ENCODE measurements at places on chromosomes 16 and 17.
A peak's percentile ranks its signal among the peaks of the same experiment; 100 is the strongest.

GRCh38 chr17:67258821-67259468 is 13.9 kb upstream of the HELZ start:
- no peak for DNase-seq

DNA sequence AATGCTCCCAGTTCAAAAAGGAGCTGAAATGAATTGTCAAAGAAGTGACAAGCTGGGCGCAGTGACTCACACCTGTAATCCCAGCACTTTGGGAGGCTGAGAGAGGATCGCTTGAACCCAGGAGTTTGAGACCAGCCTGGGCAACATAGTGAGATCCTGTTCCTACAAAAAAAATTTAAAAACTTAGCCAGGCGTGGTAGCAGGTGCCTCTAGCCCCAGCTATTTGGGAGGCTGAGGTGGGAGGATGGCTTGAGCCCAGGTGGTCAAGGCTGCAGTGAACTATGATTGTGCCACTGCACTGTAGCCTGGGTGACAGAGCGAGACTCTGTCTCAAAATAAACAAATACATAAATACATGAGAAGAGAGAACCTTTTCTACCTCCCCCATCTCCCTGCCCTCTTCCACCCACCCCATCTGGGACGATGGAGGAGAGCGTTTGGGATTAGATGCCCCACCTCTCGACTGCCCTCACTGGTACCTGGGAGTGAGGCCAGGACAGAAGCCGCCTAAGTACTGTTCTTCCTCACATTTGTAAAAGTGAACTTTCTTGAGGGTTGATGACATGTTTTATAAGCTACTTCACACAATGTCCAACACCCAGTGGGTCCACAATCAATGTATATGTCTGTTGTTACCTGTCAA is 2.4 kb downstream of the IL4R start:
- DNase-seq: no peak

DNA sequence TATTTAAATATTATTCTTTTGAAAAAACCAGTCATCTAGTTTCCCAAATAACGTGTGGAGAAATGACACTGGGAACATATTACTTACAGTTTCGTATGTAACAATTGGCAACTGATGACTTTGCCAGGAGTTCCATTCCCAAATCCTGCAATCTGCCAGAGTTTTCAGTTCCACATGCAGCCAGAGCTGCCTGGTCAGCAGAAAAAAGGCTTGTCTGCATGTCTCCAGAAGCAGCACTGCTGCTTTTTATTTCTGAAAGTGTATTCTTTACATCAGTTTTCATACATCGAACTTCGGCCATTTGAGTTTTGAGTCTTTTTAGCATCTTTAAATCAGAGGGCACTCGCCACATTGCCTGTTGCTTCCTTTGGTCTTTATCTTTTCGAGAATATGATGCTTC is 78.4 kb downstream of the TRIM37 start:
- no peak for DNase-seq

DNA sequence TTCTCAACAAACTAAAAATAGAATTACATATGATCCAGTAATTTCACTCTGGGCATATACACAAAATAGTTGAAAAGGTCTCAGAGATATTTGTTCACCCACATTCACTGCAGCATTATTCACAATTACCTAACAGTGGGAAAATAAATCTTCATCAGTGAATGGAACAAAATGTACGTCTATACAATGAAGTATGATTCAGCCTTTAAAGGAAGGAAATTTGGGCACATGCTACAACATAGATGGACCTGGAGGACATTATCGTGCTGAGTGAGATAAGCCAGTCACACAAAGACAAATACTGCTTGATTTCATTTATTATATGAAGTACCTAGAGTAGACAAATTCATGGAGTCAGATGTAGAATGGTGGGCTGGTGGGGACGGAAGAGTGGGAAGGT is 47.0 kb downstream of the MFSD11 start:
- no peak for DNase-seq

DNA sequence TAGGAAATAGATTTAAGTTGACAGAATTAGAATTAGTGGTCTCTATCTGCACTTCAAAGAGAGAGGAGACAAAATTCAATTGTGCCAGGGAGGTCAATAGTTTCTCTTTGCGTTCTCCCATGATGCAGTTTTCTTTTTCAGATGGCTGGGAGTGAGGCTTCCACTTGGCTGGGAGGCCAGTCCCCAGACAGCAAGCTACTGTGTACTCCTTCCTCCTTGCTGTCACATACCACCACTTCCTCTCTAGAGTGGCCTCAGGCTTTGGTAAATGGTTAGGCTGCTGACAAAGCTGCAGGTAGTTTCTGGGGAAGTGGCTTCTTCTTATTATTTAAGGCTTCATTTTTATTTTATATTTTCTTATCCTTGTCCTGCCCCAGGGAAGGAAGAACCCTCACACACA is 106.2 kb upstream of the HS3ST4 start:
- DNase-seq: no peak

DNA sequence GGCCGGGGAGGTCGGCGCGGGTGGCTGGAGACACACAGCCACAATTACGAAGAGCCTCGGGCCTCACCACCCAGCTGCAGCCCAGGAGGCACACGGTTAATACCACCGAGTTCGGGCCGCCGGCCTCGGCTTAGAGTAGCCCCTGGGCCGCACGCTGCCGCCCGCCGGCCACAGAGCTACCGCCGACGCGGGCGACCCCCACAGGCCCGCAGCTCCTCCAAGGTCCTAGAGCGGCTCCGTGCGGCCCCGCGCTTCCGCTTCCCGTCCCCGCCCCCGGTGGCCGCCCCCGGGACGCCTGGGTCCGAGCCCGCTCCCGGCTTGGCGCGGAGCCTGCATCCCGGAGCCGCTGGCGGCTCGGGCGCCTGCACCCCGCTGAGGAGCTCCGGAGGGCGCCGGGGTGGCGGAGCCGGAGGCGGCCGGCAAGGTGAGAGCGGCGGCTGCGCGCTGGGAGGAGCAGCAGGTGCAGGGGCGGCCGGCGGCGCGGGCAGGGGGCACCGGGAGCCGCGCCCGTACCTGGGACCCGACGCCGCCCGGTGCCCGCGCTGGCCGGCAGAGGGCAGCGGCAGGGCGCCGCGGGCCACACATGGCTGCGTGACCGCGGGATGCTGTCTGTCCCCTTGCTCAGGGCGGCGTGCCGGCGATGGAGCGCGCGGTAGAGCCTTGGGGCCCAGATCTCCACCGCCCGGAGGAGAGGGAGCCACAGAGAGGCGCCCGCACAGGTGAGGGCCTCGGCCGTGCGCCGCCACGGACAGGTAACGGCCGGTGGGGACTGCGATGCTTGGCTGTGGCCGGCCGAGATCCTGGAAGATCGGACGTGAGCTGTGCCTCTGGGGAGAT is at the start of gene ZNF48:
Gene ZNF48, plus strand, starts transcription at position 266 of the 837 bp plus-strand sequence. Its CDS starts 375 bp downstream, at position 641.
- peak; percentile 79 for DNase-seq

DNA sequence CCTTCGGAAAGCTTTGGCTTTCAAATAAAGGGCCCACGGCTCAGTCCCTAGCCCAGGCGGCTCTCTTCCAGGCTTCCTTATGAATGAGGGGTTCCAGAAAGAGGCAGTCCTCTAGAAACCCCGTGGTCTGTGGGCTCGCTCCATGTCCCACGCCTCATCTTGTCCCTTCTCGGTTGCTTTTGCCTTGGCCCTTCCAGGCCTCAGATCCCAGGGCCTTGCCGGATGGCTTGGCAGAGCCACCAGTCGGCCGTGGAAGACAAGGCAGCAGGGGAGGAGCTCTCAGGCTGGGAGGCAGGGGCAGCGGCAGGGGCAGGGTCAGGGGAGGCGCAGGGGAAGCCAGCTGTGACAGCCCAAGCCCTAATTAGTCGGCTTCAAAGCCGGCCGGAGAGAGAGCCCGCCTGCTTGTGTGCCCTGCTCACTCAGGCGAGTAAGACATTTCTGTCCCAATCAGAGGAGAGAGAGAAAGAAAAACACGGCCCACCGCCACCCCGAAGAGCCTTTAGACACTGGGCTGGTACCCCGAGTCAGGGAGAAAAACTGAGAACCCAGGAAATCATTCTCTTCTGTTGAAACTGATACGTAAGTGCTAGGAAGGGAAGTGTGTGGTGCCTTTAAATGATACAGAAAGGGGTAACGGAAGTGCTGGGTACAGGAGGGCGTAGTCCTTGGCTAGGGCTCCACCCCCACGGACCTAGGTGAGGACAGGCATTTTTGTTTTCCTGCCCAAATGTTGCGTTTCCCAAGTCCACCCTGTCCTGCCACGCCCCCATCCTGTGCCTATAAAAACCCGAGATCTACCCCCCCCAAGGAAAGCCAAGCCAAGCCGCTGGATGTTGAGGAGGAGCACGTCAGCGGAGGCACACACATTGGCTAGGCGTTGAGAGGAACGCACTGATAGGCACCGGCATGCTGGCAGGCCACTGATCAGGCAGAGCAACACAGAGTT is 27.8 kb upstream of the MEIOC start:
- DNase-seq: peak; percentile 88

- DNase-seq: no peak
These were observed 19.9 kb downstream of the TBX2 start for GRCh38 chr17:61419496-61420046.

GRCh38 chr16:48617711-48618148 is 7.8 kb upstream of the N4BP1 start:
- no peak for DNase-seq

DNA sequence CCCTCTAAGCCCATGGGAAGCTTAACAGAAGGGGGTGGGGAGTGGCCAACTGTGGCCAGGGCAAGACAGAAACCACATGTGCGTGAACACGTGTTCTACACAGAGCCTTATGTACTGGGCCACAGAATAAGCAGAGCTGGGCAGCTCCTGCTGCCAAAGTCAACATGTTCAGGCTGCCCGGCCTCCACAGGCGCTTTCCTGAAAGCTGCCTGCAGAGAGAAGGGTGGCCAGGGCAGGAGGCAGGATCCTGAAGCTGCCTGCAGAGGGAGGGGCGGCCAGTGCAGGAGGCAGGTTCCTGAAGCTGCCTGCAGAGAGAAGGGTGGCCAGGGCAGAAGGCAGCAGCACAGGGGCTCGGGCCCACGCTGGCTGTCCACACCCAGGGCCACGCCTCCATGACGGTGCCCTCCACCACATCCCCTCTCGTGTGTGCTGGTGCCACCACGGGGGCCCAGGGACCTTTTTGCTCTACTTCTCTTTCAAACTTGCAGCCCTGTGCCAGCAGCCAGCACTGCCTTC is 79.5 kb downstream of the ANKRD11 start:
- no peak for DNase-seq

- no peak for DNase-seq
These were observed 22.4 kb downstream of the SLC35G3 start for GRCh38 chr17:35171834-35172233.

GRCh38 chr16:2717383-2718263 is 2.4 kb downstream of the PRSS27 start:
- no peak for DNase-seq

GRCh38 chr16:31528523-31529107 is 915 bp downstream of the AHSP start:
- DNase-seq: no peak

GRCh38 chr16:21078563-21078962 is 72.1 kb downstream of the DNAH3 start:
- no peak for DNase-seq

DNA sequence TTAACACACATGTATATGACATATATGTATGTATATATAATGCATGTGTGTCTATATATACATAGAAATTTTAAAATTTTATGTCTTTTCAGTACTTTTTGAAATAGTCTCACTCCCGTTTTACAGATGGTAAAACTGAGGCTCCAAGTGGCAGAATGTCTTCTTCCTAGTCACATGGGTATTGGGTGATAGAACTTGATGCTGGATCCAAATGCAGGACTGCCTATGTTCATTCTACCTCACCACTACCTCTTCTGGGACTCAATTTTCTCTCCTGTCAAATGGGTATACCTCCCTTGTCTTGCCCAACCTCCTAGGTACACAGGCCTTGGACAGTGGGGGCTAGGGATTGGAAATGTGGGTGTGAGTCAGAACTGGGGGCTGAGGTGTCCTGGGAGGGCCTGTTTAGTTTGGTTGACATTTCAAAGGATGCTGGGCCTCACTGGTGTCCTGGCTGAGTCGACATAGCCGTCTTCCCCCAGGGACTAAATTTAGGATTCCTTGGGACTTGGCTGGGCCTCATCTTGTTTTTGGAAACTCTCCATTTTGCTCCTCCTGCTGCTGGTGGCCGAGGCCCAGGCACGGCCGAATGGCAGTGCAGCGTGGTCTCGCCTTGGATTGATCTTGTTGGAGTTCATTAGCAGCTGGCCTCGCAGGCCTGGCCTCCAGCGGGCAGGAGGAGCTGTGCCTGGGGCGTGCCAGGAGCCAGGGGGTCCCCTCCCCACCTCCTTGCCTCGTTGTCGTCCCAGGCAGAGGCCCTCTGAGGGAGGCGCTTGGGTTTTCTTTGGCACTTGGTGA is 25.9 kb downstream of the NKD1 start:
- DNase-seq: peak; percentile 67

DNA sequence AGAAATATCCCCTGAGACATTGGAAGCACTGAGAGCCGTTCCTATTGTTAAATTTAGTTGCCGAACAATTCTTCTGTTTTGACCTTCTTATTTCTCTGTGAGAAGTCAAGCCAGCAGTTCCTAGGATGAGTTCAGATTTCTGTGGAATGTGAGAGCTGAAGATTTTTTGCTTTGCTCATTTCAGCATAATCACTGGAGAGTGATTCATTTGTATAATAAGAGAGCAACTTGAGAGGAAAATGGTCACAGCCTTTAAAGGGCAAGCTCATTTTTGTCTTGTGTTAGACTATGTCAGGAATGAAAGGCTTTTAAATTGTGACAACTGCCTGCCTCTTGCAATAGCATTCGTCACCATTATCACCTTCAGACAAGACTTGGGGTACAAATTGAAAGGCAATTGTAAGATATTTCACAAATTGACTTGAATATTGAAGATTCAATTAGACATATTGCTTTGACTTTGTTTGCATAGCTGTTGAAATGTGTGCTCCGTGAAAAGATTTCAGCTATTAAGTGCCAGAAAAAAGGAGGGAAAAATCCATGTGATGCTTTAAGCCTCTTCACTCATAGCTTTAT is 900.0 kb upstream of the GOT2 start:
- no peak for DNase-seq

DNA sequence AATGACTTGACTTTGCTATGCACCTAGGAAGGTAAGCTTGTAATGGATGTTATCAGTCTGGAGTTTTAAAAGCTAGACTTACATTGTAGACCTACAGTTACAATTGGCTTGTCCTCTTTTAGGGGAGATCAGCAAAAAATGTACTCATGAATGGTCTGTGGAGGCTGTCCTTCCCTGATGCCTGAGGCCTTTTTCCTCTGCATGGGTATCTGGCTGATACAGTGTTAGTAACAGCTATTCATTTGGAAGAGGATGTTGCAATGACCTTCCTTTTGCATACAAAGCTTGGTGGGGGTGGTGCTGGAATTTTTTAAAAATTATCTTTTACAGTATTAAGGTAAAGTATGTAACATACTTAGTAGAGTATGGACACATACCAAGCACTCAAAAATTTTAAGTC is 525.5 kb downstream of the KIF2B start:
- no peak for DNase-seq

- DNase-seq: peak; percentile 63
These were observed 341.4 kb downstream of the FOXL1 start for GRCh38 chr16:86919578-86920305.

Data from right kidney (tissue), 9 donors.